ENCODE measurements at places on chromosomes 3 and 15.
A peak's percentile ranks its signal among the peaks of the same experiment; 100 is the strongest.

DNA sequence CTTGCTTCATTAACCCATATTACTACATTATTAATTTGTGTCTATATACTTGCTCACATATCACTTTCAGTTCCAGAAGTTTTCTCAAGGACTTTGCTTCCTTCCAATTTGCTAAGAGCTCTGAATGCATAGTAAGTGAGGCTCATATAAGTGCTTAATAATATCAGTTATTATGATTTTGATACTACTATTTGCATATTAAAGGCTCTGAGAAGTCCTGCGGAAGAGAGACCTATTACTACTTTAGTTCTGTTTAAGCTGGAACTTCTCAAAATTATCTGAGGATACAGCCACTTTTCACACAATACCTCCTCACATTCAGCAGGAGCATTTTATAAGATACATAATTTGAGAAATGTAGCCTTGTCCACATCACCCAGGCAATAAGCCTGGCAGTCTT, 81.6 kb downstream of the GJD2 start:
- no peak for DNase-seq

DNA sequence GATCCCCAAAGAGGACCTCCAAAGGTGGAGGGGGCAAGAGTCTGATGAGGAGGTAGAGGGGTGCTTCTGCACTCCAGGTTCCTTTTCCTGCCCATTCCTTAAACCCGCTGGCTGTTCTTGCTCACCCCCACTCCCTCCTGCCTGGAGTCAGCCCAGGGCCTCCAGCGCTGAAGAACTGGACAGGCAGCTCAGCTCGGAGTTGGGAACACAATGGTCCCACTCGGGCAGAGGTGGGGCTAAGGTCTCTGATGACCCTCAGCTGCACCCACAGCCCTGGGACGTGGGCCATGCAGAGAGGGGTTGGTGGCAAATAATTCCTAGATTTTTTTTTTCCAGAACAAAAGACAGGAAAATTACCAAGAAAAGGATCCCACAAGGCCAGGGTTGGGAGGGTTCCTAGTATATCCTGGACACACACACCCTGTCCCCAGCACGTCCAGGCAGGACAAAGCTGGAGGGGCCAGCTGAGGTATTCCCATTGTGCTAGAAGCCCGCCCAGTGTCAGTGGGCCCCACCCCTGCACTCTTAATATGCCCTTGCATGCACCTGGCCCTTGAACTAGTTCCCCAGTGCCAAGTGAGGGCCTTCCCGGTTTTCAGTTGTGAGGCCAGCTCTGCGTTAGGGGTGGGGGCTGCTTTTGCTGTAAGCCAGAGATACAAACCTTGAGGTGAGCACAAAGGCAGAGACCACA, 22.1 kb upstream of the IP6K2 start:
- no peak for DNase-seq

GRCh38 chr15:38252481-38253350, at the start of gene SPRED1:
SPRED1 (plus strand) TSS chr15:38252836; CDS start chr15:38253186, 350 bp downstream.
- DNase-seq = peak; percentile 67

DNA sequence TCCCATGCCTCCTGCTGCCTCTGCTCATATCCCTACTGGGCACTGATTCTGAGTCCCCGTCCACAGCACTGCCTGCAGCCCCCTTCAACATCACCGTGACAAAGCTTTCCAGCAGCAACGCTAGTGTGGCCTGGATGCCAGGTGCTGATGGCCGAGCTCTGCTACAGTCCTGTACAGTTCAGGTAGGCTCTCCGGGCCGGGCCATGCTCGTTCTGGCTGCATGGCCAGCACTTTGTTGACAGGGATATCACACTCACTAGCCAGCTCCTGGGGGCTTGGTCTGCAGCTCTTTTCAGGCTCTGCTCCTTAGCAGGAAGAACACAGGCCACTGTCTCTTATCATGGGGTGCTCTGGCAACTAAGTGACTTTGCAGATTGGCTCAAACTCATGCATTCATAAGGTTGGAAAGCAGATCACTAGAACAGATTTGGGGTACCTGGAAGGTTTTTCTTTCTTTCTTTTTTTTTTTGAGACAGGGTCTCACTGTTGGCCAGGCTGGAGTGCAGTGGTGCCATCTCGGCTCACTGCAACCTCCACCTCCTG, 6.0 kb downstream of the TYRO3 start:
- DNase-seq = no peak

GRCh38 chr3:148315756-148316155, 381.9 kb upstream of the AGTR1 start:
- DNase-seq = no peak
